HL-60 (cell line): ENCODE measurements at places on chromosomes 5 and 9.

DNA sequence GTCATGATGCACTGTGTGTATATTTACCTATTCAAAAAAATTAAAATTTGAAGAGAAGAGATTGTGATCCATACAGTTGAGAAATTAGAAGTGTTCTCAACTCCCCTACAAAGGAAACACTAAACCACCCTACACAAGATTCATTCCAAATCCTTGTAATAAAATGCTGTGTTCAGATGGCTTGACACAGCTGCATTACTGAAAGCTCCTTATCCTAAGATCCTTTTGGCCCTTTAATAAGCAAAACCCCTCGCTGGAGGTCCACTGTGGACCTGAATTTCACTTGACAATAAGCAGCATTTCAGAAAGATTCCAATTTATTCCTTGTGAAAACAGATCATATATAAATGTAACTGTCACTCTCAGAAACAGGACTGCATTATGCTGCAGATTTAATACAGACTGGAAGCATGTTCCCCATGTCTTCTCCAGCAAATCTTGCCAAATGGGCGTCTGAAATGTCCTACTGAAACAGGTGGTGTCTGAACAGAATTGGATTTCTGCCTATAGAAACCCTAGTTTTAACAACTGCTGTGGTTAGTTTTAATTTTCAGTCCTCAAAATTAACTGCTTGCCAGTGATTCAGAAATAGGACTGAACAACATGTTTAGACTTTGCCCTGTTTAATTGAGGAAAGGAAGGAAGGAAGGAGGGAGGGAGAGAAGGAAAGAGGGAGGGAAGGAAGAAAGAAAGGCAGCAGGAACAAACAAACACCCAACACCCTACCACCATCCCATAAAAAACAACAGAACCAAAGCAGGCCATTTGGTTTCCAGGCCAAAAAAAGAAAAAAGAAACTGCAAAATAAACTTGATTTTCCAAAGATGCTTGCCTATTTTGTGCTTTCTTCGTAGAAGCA is 179.6 kb downstream of the MLLT3 start:
- DNase-seq: no peak

- DNase-seq: no peak
Observed at GRCh38 chr9:68963416-68963815, 50.5 kb downstream of the PRKACG start.

DNA sequence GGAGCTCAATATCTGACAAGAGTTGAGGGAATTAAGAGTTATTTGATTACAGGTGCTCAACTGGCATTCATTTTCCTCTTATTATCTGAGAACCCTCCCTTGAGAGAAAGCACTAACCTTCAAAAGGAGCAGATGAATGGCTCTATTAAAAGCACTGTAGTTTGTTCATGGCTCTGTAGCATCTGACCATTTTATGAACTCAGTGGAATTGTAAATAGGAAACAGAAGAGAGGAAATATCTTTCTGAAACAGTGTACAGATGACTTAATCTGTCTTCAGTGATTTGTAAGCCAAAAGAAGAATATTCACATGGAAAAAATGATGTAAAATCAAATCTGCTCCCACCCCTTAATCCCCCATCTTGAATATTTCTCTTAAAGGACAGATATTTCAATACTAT is 810.4 kb upstream of the GRAMD2B start:
- no peak for DNase-seq

- DNase-seq: no peak
Observed at GRCh38 chr9:93843396-93843795, 111.8 kb downstream of the BARX1 start.

GRCh38 chr5:122941737-122942136 is 94.8 kb downstream of the PPIC start:
- no peak for DNase-seq

- no peak for DNase-seq
Observed at GRCh38 chr9:109699019-109699418, 81.0 kb upstream of the PALM2AKAP2 start.

- DNase-seq: no peak
Observed at GRCh38 chr5:61371474-61371873, 39.4 kb downstream of the ZSWIM6 start.

DNA sequence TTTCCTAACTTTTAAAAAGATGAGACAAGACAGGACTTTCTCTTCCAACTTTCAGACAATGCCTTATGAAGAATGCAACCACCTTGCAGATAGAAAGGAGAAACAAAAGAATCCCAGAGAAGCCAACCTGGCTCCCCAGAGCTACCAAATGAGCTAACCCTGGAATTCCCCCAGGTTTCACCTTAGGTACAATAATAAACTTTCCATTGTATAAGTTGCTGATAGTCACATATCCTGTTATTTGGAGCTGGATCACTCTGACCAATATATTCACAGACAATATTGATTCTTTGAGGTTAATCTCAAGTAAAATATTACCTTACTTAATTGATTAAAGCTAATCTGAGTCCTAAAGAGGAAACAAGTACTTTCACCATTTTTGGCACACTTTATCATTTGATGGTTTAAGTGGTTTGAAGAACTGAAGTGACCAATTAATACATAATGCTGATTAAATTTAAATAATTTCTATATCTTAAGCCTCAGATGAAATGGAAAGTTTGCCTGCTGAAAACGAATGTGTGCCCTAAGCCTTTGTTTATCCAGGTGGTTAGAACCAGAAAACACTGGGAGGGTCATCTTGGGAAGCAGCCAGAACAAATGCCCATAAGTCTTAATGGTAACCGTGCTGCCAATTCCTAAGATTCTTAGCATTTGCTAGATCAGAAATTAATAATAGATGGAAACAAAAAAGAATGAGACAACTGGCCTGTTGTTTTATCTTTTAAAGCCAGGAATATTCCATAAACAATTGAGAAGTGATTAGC is 159.6 kb upstream of the SLC12A2 start:
- DNase-seq: no peak

DNA sequence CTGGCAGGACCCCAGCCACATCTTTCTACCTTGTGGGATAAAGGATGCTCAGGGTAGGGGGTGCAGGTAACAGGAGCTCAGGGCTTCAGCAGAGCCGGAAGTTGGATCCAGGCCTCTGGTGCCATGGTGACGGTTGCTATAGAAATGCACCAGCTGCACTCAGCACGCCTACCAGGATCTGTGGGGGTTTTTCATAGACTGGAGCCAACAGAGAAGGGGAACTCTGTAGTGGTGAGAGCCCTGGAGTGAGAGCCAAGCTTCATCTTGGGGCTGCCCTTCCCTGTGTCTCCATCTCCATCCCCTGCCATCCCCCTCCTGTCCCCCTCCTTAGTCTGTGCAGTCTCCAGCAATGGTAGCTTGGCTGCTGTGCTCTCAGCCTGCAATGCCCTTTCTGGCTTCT is 27.5 kb upstream of the BOD1 start:
- no peak for DNase-seq

DNA sequence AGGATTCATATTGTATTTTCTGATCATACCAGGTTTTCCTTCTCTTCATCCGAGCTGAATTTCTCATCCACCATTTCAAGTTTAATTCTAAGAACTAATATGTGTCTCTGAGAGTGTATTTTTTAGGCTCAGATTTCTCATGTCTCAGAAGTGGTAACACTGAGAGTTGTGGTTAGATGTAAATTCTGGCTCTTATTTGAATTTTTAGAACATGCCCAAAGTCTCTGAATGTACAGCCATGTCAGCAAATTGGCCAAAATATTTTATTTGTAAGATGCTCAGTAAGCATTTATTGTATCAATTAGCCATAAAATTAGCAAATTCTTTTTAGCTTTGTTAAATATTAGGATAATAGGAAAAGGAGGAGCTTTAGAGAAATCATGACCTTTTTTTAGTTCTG is 16.6 kb downstream of the SV2C start:
- no peak for DNase-seq

- no peak for DNase-seq
Observed at GRCh38 chr9:128061275-128061960, 5.7 kb downstream of the NAIF1 start.

GRCh38 chr5:111927191-111927590 is 170.2 kb upstream of the NREP start:
- DNase-seq: no peak

DNA sequence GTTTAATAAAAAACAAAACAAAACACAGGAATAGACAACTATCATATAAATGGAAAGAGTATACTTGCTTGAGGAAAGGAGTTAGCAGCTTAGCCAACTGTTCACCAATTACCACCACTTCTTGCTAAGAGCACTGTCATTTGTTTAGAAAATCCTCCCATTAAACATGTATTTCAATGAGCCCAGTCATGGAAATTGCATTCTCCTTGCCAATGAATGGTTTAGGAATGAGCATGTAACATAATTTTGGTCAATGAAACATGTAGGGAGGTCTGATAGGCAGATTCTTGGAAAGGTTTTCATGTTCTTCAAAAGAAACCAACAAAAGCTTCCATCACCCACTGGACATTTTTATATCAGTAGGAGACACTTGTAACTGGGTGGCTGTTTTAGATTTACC is 502.8 kb upstream of the PAPPA start:
- DNase-seq: no peak

DNA sequence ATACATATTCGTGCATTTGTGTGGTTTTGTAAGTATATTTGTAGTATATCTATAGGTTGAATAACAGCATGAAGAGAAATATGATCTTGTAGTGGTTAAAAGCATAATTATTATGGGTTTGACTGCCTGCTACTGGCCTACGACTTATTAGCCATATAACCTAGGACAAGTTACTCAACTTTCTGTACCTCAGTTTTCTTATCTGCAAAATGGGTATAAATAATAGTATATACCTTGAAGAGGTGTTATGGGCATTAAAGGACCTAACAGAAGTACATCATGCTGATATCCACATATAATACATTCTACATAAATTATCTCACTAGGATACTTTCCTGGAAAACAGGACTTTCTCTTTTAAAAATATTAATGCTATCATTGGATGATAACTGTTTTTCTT is 118.3 kb upstream of the ELL2 start:
- no peak for DNase-seq

DNA sequence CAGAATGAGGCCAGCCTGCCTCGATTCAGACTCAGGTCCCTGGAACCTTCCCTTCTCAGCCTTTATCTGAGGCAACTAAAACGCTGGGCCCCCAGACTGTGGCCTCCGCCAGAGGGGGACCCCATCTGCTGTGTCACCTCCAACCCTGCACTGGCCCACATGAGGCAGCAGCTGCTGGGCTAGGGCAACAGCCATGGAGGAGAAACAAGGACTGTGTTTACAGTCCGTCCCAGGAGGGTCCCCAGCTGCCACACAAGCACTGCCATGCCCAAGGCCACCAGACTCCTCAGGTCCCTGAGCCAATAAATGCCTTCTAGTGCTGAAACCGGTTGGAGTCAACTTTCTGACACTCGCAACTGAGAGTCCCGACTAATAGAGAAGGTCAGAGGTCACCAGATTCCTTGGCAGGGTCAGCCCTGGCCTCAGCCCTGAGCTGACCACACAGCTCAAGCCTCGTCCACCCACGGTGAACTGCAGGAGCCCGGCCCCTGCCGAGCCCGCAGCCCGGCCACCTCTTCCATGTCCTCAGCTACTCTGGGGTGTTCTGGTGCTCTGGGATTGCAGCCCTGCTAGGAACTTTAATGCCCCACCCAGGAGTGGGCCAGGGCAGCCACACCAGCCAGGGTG is 77.0 kb downstream of the ZNF354C start:
- DNase-seq: no peak

- DNase-seq: no peak
Observed at GRCh38 chr5:138391859-138392386, 39.4 kb downstream of the KDM3B start.

DNA sequence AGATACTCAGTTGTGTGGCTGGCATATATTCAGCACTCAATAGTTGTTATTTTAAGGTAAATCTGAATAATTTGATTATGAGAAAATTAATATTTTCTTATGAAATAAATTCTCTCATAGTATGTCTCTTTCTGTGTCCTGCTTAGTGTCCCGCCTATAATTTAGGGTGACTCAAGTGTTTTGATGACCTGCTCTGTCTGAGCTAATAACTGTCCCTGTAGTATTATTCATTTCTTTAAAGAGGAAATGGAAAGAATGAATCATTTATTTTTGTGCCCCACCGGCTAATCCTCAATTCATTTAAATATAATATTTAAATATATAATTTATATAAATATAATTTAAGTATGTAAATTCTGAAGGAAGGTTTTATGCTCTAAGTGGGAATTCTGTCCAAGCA is 4.1 kb downstream of the SLC1A1 start:
- no peak for DNase-seq

DNA sequence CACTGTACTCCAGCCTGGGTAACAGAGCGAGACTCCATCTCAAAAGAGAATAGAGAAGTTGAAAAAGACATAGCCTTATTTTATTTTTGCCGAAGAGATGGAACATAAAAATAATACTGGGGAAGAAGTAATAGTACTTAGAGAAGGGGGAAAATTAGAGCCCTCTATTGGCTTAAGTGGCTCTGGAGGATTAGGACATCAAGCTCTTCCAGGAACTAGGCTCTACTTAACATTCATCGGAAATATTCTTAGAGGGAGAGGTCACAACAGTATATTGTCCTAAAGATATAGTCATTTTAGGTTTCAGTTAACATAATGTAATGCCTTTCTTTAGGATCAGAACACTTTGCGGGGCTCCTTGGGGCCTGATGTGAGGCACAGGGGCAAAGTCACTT is 86.0 kb upstream of the PLPP1 start:
- no peak for DNase-seq

GRCh38 chr9:35660966-35661415 is 2.9 kb downstream of the CCDC107 start:
- no peak for DNase-seq

DNA sequence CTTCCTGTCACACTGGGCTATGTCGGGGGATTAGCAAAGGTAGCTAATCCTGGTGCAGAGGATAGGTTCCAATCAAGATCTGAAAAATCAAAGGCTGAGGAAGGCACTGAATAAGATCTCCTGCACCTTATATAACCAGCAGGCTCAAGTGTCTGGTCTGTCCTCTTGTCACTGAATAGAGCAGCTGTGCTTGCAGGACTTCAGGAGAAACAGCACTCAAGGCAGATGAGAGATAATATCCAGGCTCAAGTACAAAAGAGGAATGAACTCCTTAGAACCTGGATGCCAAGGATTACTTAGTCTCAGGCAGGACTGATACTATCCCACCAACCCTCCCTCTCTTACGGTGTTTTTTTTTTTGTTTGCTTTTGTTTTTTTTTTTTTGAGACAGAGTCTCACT is 108.8 kb upstream of the LRRTM2 start:
- DNase-seq: no peak
